Esophagus muscularis mucosa (tissue), 4 donors: ENCODE measurements at places on chromosomes 1 and 21. TPM values are rescaled to one million over a fixed set of nuclear protein-coding genes. Genes with fewer than 3 reads are reported as not detected.

The ANKRD65 gene
- total RNA-seq: 9.3 TPM

- no peak for DNase-seq
- H3K27ac ChIP-seq: no peak overlapping the region
- no peaks in the 10 kb centered on the region for H3K4me1 ChIP-seq
- H3K36me3 ChIP-seq: no peaks in the 10 kb centered on the region
- no peaks in the 10 kb centered on the region for H3K27me3 ChIP-seq
- H3K4me3 ChIP-seq: no peak overlapping the region
Measured at GRCh38 chr1:35243691-35244090, 24.8 kb upstream of the ZMYM4 start.

DNA sequence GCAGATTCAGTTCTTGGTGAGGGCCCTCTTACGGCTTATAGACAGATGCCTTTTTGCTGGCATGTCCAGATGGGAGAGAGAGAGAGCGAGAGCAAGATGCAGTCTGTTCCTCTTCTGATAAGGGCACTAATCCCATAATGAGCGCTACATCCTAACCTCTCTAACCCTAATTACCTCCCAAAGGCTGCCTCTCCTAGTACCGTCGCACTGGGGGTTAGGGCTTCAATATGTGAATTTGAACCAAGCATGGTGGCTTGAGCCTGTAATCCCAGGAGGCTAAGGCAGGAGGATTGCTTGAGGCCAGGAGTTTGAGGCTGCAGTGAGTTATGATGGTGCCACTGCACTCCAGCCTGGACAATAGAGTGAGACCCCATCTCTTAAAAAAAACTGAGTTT, 10.5 kb upstream of the SDE2 start:
- H3K36me3 ChIP-seq: no peaks in the 10 kb centered on the region
- no peaks in the 10 kb centered on the region for H3K27me3 ChIP-seq
- no peak overlapping the region for H3K4me3 ChIP-seq
- H3K27ac ChIP-seq: no peak overlapping the region
- DNase-seq: no peak
- no peaks in the 10 kb centered on the region for H3K4me1 ChIP-seq

GRCh38 chr1:90282811-90283210, 287.9 kb downstream of the ZNF326 start:
- no peak overlapping the region for H3K4me3 ChIP-seq
- H3K27ac ChIP-seq: no peak overlapping the region
- H3K4me1 ChIP-seq: no peaks in the 10 kb centered on the region

The CLDN17 gene
- total RNA-seq: not detected

DNA sequence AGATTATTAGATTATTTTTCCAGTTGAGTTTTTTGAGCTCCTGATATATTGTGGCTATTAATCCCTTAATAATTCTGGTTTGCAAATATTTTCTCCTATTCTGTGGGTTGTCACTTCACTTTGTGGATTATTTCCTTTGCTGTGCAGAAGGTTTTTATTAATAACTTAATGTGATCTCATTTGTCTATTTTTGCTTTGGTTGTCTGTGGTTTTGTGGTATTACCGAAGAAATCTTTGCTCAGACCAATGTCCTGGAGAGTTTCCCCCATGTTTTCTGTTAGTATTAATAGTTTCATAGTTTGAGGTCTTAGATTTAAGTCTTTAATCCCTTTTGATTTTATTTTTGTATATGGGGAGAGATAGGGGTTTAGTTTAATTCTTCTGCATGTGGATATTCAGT, 7.1 kb upstream of the TBX19 start:
- no peaks in the 10 kb centered on the region for H3K27me3 ChIP-seq
- DNase-seq: no peak
- H3K27ac ChIP-seq: no peak overlapping the region
- no peaks in the 10 kb centered on the region for H3K36me3 ChIP-seq

DNA sequence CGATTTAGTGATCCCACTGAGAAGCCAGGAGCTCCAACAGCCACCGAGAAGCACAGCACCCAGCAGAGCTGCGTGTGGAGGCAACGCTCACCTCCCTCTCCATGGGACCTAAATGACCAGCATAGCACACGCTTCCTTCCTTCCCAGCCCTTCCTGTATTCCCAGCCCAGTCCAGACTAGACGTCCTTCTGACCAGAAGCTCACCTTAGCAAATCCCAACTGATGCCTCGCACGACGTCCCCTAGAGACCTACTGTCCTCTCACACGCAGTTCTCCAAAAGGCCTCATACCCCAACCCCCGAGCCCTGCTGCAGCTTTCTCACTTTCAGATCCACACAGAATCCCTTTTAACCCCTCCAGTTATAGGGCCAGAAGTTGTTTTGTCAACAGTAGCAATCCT, 132.4 kb downstream of the SLC45A1 start:
- H3K36me3 ChIP-seq: peaks cover 5% of the 10 kb centered on the region
- no peak overlapping the region for H3K4me3 ChIP-seq
- no peaks in the 10 kb centered on the region for H3K27me3 ChIP-seq
- H3K4me1 ChIP-seq: peaks cover 40% of the 10 kb centered on the region
- no peak overlapping the region for H3K27ac ChIP-seq
- DNase-seq: no peak

The TMCC2 gene
- total RNA-seq: 6.0 TPM

- H3K4me3 ChIP-seq: no peak overlapping the region
- H3K27ac ChIP-seq: no peak overlapping the region
- H3K4me1 ChIP-seq: peaks cover 30% of the 10 kb centered on the region
- no peak for DNase-seq
Measured at GRCh38 chr1:231242516-231243198, 1.6 kb downstream of the GNPAT start.

DNA sequence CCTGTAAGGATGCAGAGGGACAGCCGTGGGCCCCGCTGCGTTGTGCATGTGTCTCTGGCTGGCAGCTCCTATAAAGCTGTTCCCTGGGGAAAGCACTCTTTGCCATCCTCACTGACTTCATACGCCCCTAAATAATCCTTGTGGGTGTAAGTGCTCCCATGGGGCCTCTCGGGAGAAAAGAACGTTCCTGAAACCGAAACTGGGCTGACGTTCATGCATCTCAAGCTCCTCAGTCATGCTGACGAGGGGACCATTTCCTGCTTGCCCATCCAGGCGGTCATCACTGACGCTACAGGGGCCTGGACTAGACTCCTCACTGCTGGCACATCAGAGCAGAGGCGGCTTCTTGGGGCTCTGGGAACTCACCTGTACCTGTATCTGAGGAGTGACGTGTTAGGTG, 73.1 kb upstream of the USP24 start:
- H3K4me3 ChIP-seq: no peak overlapping the region
- H3K27me3 ChIP-seq: no peaks in the 10 kb centered on the region
- DNase-seq: peak; percentile 72

The KRTAP19-7 gene
- not detected for total RNA-seq

GRCh38 chr1:68758666-68759209, 261.9 kb upstream of the DEPDC1 start:
- no peak for DNase-seq
- no peak overlapping the region for H3K4me3 ChIP-seq
- no peaks in the 10 kb centered on the region for H3K36me3 ChIP-seq
- H3K27me3 ChIP-seq: no peaks in the 10 kb centered on the region

The CD52 gene
- total RNA-seq: not detected

DNA sequence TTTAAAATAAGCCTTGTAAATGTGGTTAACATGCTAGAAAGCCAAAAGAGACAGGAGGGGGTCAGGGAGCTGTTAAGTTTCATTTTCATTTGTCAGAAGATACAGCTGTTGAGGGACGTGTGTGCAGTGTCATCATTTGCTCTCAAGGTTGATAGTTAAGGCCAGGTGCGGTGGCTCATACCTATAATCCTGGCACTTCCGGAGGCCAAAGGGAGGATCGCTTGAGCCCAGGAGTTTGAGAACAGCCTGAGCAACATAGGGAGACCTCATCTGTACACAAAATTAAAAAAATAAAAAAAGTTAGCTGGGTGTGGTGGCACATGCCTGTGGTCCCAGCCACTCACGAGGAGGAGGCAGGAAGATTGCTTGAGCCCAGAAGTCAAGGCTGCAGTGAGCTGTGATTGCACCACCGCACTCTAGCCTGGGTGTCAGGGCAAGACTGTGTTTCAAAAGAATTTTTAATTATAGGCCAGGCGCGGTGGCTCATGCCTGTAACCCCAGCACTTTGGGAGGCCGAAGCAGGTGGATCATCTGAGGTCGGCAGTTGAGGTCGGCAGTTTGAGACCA, 22.7 kb downstream of the ZBTB8OS start:
- no peak overlapping the region for H3K27ac ChIP-seq
- no peak overlapping the region for H3K4me3 ChIP-seq
- no peaks in the 10 kb centered on the region for H3K27me3 ChIP-seq
- no peaks in the 10 kb centered on the region for H3K4me1 ChIP-seq

DNA sequence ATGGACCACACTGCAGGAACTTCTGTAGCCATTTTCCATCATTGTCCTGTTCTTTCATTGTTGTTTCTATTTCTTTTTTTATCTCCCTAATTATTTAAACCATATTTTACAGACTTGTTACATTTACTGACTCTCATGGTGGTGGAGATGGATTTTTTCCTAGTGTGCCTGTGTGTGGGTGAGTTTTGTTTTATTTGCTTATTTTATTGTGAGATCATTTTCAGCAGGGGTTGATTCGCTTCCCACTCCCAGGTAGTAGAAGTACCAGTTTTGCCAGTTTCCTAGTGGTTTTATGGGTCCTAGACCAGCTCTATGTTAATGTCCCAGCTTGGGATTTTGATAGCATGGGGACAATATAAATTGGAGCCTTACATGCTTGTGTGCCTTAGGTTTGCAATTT, 80.0 kb upstream of the BACH1 start:
- no peaks in the 10 kb centered on the region for H3K36me3 ChIP-seq
- no peak overlapping the region for H3K27ac ChIP-seq
- H3K4me3 ChIP-seq: no peak overlapping the region
- no peaks in the 10 kb centered on the region for H3K27me3 ChIP-seq
